ENCODE measurements at places on chromosomes 2 and 18.

DNA sequence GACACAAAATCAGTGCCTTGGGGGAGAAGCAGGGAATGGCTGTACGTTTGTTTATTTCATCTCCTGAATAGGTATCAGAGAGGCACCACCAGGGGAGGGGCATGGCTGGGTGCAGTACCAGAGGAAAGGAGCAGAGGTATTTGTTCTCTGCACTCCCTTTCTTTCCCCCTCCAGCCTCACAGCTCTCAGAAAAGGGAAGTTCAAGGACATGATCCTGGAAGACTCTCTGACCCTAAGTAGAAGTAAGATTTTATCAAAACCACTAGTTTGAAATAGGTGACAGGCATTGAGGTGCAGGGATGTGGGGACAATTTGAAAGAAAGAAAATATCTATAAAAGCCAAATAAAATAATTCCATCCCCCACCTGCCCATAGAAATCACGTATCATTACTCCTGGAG lies 136.5 kb downstream of the LRRTM1 start:
- no peak for DNase-seq

DNA sequence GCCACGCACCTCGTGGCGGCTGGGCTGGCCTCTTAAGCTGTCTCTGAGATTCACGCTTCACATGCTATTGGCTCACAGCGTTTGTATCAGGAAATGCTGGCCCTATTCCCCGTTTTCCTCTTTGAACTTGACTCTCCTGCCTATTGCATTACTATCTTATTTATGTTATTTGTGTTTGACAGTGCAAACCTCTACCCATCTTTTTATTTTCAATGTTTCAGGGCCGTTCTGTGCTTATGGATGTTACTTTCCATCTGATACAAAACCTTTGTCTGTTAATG lies 149.9 kb upstream of the TWIST2 start:
- no peak for DNase-seq

GRCh38 chr2:145292166-145292565 lies 772.2 kb upstream of the ZEB2 start:
- DNase-seq = no peak

GRCh38 chr2:190514676-190515075 lies 19.8 kb downstream of the NEMP2 start:
- no peak for DNase-seq

GRCh38 chr2:128262315-128263253 lies 56.1 kb downstream of the HS6ST1 start:
- DNase-seq = no peak

GRCh38 chr2:30678410-30679137 lies 128.7 kb downstream of the CAPN13 start:
- DNase-seq = no peak

GRCh38 chr18:45197526-45197970 lies 417.7 kb upstream of the SLC14A2 start:
- peak; percentile 63 for DNase-seq

- DNase-seq = no peak
These were observed 32.7 kb downstream of the RAB27B start for GRCh38 chr18:54860941-54861340.

GRCh38 chr2:194090251-194090905 lies 1566.6 kb upstream of the SLC39A10 start:
- DNase-seq = no peak

- DNase-seq = no peak
These were observed 6.2 kb upstream of the MCM6 start for GRCh38 chr2:135882415-135882814.

- DNase-seq = no peak
These were observed 31.8 kb upstream of the GCC2 start for GRCh38 chr2:108417254-108417653.

DNA sequence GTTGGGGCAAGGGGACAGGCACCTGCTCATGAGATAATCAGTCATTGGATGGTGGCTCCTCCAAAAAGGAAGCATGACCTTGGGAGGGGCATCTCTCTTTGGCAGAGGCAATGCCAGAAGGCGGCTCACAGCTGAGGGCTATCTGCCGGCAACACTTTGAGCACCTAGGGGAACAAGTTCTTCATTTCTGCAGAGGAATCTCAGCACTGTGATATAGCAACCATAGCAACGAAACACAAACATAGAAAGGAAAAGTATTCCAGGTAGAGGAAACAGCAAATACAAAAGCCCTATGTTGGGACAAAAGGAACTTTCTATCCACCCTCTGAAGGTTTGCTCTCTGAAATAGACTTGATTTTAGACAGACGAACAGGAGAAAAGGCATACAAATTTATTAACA lies 89.1 kb upstream of the NEDD4L start:
- DNase-seq = no peak

DNA sequence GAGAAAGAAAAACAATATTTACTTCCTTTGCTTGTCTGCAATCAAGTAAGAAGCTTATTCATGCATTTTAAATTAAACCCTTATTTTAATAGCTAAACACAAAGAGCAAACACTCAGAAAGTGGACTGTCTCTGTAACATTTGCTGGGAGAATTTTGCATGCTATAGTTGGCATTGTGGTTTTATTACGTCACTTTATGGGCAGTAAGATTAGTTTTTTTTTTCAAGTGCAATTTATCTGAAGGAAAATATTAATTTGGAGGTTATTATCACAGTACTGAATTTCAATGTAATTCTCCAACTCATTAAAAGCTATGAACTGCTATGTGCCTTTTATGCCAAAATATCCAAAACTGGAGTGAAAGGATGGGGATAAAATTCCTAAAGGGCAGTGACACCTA lies 103.3 kb downstream of the TMEFF2 start:
- DNase-seq = no peak

DNA sequence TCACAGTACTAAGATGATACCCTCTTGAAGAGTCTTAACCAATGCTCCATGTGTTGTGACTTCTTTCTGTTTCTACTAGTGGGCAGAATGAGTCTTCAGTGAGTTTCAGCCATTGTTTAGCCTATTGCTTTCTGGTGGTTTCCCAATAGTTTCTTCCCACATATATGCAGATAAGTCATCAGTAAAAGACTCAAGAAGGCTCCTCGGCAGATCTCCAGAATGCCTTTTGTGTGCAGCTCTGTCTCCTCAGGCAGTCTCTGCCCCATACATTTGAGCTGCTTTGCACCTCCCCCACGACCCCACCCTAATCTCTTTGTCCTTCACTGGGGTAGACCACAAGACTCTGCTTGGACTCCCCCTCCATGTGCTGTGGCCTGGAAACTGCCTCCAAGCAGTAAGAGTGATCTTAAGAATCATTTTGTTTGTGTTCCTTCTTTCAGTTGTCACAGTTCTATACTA lies 71.6 kb upstream of the CHRNA1 start:
- peak; percentile 69 for DNase-seq

DNA sequence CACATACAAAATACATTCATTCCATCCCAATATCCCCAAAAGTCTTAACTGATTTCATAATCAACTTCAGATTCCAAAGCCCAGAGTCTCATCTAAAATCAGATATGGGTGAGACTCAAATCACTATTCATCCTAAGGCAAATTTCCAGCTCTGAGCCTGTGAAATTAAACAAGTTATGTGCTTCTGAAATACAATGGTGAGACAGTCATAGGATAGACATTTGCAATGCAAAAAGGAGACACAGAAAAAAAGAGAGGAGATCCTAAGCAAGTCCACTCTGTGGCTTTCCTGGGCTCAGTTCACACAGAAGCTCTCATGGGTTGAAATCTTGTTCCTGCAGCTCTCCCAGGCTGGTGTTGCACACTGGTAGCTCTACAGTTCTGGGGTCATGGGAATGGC lies 18.3 kb downstream of the ZNF892 start:
- no peak for DNase-seq

DNA sequence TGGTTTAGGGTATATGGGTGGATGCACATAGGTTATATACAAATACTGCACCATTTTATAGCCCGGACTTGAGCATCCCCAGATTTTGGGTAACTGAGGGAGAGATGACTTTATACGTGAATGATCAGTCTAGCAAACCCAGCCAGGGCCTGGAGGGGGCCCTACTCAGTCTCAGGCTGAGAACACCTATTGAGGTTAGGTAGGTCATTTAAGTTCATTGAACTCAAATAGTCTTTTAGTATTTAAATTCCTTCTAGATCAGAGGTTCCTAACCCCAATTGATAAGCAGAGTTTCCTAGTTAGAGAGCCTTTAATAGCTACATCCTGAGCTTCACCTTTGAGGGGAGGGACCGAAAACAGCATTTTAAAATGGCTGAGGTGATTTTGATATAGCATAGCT lies 487.0 kb downstream of the DCC start:
- DNase-seq = no peak

DNA sequence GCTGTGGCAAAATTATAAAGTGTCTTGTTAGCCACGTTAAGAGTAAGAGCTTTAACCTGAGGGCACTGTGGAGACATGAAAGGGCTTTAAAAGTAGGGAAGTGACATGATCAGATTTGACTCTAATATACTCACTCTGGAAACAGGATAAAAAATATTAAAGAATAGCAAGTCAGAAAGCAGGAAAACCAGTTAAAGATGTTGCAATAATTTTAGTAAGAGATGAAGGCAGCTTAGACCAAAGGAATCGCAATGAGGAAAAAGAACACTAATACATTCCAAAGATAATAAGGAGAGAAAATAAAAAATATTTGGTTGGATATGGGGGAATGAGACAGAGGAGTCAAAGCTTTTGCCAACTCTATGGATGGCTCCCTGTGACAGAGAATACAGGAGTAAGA lies 183.8 kb downstream of the DYM start:
- no peak for DNase-seq

GRCh38 chr2:128510701-128511397 lies 192.2 kb upstream of the HS6ST1 start:
- DNase-seq = no peak

Measured in activated T-cell treated with anti-CD3 and anti-CD28 coated beads, Interleukin-2, amount 50 U/mL, for 72 hours (primary cell).